ENCODE measurements at places on chromosomes 16 and 17.

GRCh38 chr16:69363281-69363717, 11.7 kb upstream of the TMED6 start:
- no peak for ATAC-seq

- ATAC-seq: peak; percentile 25
These were observed 402.7 kb upstream of the TNRC6C start for GRCh38 chr17:77555741-77556291.

DNA sequence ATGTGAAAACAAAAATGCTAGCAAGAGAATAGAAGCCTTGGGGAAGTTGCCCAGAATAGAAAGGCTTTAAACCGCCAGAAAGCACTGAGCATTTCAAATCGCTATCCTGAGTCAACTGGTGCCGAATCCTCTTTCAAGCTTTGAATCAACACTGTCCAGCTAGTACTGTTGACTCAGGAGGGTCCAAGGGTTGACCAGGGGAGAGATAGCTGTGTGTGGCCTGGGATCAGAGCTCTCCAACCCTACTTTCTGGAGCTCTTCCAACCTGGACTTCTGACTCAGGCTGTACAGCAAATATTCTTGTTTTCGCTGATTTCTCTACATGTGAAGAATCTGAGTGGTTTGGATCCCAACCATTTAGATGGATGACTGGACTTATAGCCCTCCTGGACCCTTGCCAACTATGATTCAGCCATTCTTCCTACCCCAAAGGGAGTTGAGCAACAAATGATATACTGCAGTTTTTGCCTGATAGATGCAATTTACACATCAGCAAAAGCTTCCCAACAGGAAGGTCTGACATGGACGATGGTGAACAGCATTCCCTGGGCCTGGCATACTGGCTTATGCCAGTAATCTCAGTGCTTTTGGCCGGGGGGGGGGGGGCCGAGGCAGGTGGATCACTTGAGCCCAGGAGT, 154.0 kb upstream of the SDK2 start:
- ATAC-seq: no peak

- ATAC-seq: no peak
These were observed 445.7 kb downstream of the TOX3 start for GRCh38 chr16:52101246-52101645.

DNA sequence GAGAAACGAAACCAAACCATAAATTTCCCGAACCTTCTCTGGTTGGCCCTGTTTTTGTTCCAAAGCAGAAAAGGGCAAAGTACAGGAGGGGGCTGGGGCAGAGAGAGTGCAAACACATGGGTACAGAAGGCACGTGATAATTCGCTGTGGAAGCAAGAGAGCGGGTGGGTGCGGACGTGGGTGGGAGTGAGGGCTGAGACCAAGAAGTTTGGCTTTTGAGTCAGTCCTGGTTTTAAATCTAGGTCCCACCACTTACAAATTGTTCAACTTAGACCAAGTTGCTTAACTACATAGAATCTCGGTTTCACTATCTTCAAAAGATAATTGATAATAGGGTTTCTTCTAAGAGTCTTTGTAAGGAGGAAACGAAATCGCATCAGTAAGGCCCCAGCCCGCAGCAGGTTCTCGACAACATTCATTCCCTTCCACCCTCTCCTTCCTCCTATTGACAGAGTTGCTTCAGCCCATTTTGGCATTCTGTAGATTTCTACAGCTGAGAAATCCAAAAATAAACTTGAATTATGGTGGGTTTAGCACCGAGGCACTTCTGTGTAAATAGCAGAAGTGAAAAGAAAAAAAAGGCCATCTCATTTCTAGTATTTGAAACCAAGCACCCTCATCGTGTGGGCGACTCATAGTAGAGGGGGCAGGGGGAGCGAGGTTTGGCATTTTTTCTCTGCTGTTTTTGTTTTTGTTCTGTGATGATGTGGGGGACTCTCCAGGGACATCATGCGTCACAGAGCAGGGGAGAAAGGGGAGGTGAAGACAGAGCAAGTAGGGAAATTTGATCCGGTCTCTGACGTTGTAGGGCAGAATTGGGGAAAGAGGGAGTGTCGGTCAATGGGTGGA, 33.6 kb upstream of the CCR7 start:
- no peak for ATAC-seq

GRCh38 chr16:47617732-47618131, 156.6 kb downstream of the PHKB start:
- ATAC-seq: no peak

DNA sequence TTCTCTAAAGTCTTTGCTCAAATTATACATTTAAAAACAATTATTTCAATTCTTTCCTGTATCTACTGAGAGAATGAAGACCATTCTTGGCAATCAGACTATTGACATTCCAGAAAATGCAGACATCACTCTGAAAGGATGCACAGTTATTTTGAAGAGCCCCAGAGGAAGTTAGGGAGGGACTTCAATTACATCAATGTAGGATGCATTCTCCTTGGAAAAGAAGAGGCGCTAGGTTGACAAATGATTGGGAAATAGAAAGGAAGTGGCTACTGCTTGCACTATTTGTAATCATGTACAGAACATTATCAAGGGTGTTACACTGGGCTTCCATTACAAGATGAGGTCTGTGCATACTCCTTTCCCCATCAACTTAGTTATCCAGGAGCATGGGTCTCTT, 74.3 kb downstream of the SSH2 start:
- peak; percentile 73 for ATAC-seq

- ATAC-seq: no peak
These were observed 868.9 kb upstream of the SOX9 start for GRCh38 chr17:71251951-71252350.

DNA sequence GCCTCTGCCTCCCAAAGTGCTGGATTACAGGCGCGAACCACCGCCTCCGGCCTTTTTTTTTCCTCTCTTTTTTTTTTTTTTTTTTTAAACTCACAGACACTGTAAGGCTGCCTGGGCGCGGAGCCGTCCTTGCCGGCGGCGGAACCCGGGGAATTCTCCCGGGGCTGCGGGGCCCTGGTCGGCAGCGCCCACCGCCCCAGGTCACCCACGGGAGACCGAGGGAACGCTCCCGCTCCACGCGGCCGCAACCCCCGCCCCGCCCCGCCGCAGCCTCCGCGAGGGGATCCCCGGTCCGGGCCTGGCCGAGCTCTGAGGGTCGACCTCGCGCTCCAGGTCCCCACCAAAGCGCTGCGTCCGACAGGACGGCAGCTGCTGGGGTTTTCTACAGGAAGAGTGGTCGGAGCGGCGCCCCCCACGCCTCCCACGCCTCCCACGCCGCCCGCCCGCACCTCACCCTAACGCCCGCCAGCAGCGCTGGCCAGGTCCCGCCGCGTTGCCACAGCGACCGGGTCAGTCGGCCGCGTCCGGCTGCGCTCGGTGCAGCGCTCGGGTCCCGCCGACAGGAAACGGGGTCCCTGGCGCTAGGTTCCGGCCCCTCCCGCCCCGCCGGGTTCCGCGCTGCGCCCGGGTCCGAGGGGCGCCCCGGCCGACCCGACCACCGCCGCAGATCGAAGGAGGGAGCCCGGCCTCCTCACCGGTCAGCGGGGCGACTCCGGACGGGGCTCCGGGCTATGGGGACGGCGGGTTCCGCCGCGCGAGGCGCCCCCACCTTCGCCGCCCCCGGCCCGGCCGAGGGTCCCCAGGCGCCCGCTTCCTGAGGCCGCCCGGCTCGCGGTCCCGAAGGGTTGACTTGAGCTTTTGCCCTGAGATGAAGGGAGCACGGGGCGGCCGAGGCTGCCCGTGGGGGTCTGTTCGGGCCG, at the start of gene CCDC57:
TSS of gene CCDC57 (minus strand) at position 512 of the 920 bp plus-strand sequence. CDS start 10,898 bp downstream, outside the sequence.
- ATAC-seq: peak; percentile 66

DNA sequence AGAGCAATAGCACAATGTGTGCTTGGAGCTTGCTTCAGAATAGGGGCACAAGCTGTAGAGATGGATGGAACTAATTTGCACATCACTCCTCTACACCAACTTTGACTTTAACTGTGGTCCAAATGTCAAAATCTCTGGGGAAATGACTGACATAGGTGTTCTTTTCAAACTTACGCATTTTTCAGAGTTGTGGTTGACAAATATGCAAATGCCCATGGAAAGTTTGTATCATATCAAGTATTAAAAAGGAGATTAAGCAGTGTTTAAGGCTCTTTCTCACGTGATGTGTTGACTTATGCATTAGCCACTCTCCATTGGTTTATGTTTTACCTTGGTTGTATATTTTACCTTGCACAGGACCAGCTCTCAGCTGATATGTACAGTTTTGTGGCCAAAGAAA, 77.1 kb downstream of the ELAC2 start:
- no peak for ATAC-seq

GRCh38 chr16:49471038-49471727, 97.6 kb downstream of the C16orf78 start:
- ATAC-seq: no peak

GRCh38 chr16:22031483-22032083, 23.7 kb downstream of the MOSMO start:
- no peak for ATAC-seq

- ATAC-seq: no peak
These were observed 25.2 kb upstream of the MLKL start for GRCh38 chr16:74725651-74726455.

Data from SK-N-SH treated with all-trans-retinoic acid at 6 μM for 48 hours (cell line).